Endothelial cell (in vitro differentiated cells): ENCODE measurements at places on chromosomes 1 and 21.

GRCh38 chr1:225763716-225764548 lies 13.7 kb upstream of the SRP9 start:
- no peaks in the 10 kb centered on the region for H3K36me3 ChIP-seq
- no peak for DNase-seq
- H3K4me3 ChIP-seq = no peak overlapping the region
- H3K27ac ChIP-seq = no peak overlapping the region

- H3K27ac ChIP-seq = no peak overlapping the region
- H3K27me3 ChIP-seq = peaks cover 4% of the 10 kb centered on the region
- peaks cover 4% of the 10 kb centered on the region for H3K36me3 ChIP-seq
- H3K4me3 ChIP-seq = no peak overlapping the region
Measured at GRCh38 chr21:20779321-20779720, 218.9 kb upstream of the NCAM2 start.

DNA sequence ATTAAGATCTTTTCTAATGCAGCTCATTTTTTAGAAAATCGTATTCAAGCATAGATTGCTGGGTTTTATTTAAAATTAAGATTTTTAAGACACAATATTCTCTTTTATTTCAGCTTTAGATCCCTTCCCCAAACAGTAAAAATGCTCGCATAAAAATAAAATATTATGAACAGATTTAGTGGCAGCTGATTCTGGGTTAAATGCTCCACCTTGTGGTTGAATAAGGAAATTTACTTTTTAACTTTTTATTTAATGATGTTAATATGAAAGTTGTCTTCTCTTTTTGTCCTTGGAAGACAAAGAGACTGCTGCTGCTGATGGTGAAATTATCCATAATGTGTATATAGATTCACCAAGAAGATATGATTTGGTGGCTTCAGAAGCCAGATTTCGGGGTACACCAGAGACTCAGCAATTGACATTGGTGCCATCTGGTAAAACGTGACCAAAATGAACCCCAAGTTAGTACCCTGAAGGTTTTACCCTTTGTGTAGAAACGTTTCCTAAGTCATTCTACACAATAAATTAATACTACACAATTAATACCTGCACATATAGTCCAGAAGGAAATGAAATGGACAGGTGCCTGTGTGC lies 128.0 kb downstream of the ADAMTS1 start:
- H3K27me3 ChIP-seq = peaks cover 3% of the 10 kb centered on the region
- no peaks in the 10 kb centered on the region for H3K36me3 ChIP-seq
- no peak overlapping the region for H3K27ac ChIP-seq
- H3K4me3 ChIP-seq = no peak overlapping the region
- no peak for DNase-seq
- no peaks in the 10 kb centered on the region for H3K4me1 ChIP-seq

- peaks cover 31% of the 10 kb centered on the region for H3K36me3 ChIP-seq
- no peaks in the 10 kb centered on the region for H3K27me3 ChIP-seq
- H3K4me1 ChIP-seq = peaks cover 23% of the 10 kb centered on the region
- no peak for DNase-seq
- H3K4me3 ChIP-seq = peak overlapping the region; percentile 96
- no peak overlapping the region for H3K27ac ChIP-seq
Measured at GRCh38 chr1:39573736-39574624, 2.6 kb downstream of the PABPC4 start.

DNA sequence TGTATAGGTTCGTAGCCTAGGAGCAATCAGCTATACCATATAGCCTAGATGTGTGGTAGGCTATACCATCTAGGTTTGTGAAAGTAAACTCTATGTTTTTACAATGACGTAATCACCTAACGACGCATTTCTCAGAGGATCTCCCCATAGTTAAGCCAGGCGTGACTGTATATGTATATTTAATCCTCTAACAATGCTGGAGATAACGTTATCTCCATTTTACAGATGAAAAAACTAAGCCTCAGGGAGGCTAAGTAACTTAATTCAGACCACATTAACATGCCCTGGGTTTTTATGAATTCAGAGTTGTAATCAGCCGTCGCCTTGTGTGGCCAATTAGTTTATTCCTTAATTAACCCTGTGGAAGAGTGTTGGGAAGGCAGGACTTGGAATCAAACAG lies 107.7 kb upstream of the PLXNA2 start:
- H3K27me3 ChIP-seq = no peaks in the 10 kb centered on the region
- no peaks in the 10 kb centered on the region for H3K36me3 ChIP-seq
- no peak overlapping the region for H3K4me3 ChIP-seq
- no peak overlapping the region for H3K27ac ChIP-seq
- H3K4me1 ChIP-seq = no peaks in the 10 kb centered on the region

DNA sequence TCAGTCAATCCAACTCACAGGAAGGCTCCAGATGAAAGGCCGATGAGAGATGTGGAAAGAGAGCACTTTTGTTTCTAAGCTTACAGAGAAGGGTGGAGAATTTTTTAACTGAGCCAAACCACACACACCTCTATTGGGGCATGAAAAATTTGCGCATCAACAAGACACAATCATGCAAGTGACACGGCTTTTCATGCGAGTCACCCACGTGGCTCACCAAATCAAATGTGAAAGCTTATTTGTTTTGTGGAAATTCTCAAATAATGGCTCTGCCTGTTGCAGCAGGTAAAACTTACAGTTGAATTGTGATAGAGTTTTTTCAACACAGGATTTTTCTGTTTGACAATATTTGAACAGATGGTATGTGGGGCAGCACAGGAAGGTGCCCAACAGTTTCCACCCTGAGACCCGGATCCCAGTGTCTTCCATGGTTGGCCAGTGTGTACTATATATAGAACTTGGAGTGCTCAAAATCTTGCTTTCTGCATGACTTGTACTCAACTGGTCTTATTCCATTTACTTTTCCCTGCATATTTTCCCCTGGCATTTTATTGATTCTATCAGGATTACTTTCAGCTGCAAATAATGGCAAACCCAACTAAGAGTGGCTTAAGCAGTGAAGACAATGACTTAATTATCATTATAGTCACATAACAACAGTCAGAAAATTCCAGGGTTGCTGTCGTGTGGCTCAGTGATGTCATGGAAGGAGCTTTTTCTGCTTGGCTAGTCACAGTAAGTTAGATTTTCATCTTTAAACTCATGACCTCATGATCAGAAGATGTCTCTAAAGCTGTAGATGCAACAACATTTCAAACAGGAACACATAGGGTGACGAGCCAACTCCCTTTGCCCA lies 90.6 kb upstream of the SIM2 start:
- H3K4me3 ChIP-seq = no peak overlapping the region
- H3K36me3 ChIP-seq = peaks cover 3% of the 10 kb centered on the region
- H3K27me3 ChIP-seq = peaks cover 9% of the 10 kb centered on the region
- no peak for DNase-seq
- no peak overlapping the region for H3K27ac ChIP-seq

- H3K4me1 ChIP-seq = peaks cover 4% of the 10 kb centered on the region
- no peak overlapping the region for H3K27ac ChIP-seq
- no peaks in the 10 kb centered on the region for H3K36me3 ChIP-seq
- no peaks in the 10 kb centered on the region for H3K27me3 ChIP-seq
- DNase-seq = no peak
- H3K4me3 ChIP-seq = no peak overlapping the region
Measured at GRCh38 chr1:213584272-213584671, 403.5 kb upstream of the PROX1 start.

DNA sequence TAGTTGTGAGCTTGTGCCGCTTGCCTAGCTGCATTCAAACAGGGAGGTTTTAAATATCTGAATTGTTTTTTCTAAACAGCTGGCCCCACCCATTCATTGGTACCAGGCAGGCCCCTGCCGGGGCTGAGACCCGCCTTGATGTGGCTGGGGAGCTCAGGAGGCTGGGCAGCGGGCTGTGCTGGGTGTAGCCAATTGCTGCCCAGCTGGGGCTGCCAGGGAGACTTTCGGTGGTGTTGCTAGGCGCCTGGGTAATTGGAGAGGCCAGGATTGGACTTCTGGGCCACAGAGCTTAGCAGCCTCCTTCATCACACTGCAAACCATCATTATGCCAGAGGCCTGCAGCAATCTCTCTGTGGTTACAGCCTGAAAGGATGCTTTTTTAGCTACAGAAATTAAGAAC lies 12.2 kb downstream of the RHBDL2 start:
- H3K4me1 ChIP-seq = no peaks in the 10 kb centered on the region
- peaks cover 2% of the 10 kb centered on the region for H3K27me3 ChIP-seq
- H3K27ac ChIP-seq = no peak overlapping the region
- no peak overlapping the region for H3K4me3 ChIP-seq

DNA sequence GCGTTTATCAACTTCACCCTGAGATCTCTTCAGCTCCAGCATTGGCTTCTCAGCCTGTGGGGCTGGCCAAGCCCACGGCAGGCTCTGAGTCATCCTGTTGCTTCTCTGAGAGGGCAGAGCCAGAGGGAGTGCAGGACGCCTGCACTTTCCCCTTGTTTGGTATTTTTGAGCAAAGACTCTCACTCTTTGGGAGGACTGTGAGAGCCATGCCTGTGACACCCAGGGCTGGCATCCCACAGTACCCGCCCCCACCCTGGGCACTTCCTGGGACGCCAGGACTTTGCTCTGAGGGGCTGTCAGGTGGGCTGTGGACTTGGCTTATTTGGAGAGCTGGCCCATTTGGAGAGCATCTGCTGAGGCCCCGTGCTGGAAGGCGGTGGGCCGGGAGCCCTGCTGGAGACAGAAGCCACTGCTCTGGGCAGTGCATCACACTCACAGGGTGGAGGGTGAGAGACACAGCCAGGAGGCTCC lies 37.4 kb downstream of the VANGL1 start:
- H3K36me3 ChIP-seq = peaks cover 16% of the 10 kb centered on the region
- H3K27ac ChIP-seq = no peak overlapping the region
- H3K4me1 ChIP-seq = peaks cover 5% of the 10 kb centered on the region
- H3K27me3 ChIP-seq = peaks cover 3% of the 10 kb centered on the region
- DNase-seq = no peak

- no peaks in the 10 kb centered on the region for H3K36me3 ChIP-seq
- no peak overlapping the region for H3K27ac ChIP-seq
- DNase-seq = no peak
- no peaks in the 10 kb centered on the region for H3K27me3 ChIP-seq
Measured at GRCh38 chr1:87799451-87799850, 470.8 kb downstream of the LMO4 start.

DNA sequence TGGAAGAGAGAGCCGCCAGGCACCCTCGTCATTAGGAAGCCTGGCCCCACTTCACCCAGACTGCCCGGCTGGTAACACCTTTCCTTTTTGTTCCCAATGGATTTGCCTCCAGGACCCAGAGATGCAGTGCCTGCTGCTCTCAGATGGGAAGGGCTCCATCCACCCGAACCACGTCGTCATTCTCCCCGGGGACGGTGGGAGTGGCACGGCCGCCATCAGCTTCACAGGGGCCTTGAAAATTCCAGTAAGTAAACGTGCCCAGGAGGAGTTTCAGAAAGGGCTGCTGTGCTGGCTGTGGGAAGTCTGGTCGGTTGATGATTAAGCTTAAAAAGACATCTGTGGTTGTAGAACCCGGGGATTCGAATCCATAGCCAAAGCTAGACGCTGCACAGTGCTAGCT lies 45.2 kb downstream of the SLC37A1 start:
- H3K27ac ChIP-seq = no peak overlapping the region
- no peak for DNase-seq
- H3K27me3 ChIP-seq = peaks cover 5% of the 10 kb centered on the region
- H3K4me1 ChIP-seq = no peaks in the 10 kb centered on the region

DNA sequence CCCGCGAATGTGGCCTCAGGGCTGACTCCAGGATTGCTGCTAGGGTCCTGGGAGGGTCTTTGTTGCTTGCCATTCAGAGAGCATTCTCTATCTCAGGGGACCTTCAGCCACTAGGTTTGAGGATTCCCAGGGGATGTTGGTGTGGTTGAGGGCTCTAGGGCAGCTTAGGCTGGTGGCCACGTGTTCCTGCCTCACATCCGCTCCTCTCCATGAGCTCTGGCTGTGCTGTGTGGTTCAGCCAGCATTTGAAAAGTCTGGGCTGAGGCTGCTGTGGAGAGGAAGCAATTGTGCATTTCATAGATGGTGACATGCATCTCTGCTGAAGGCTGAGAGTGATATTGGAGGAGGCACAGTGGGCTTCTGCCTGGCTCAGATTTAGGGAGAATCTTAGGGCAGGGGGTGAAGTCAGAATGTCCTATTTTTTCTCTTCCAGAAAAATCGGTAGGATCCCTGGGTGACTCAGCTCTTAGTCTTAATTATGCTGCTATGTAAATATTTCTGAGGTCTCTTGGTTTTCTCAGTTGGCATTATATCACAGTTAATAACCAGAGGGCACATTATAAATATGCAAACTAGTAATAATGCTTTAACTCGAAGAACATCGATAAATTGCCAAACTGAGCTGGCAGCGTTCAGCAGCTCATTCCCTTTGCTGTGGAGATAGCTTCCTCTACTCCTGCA lies 182.3 kb downstream of the CAMTA1 start:
- no peaks in the 10 kb centered on the region for H3K36me3 ChIP-seq
- peaks cover 15% of the 10 kb centered on the region for H3K27me3 ChIP-seq
- DNase-seq = no peak
- peaks cover 10% of the 10 kb centered on the region for H3K4me1 ChIP-seq

- H3K4me1 ChIP-seq = no peaks in the 10 kb centered on the region
- no peak overlapping the region for H3K4me3 ChIP-seq
- H3K27me3 ChIP-seq = no peaks in the 10 kb centered on the region
- no peak for DNase-seq
- no peak overlapping the region for H3K27ac ChIP-seq
Measured at GRCh38 chr1:87523466-87523865, 194.8 kb downstream of the LMO4 start.

DNA sequence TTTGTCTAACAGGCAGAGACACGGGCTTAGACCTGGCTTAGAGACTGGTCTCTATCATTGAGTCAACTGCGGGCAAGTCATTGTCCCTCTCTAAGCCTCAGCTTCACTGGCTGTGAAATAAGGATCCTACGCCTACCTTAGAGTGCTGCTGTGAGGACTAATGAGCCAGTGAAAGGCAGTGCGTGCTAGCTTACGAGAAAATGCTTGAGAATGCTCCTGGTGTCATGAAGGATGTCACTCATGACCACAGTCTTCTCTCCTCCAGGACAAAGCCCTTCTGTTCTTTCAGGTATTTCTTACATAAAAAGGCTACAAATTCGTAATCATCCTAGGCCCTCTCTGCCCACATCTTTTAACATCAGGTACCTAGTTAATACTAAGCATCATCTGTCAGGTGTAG lies 16.5 kb upstream of the A3GALT2 start:
- H3K27ac ChIP-seq = peak overlapping the region; percentile 9
- peaks cover 79% of the 10 kb centered on the region for H3K4me1 ChIP-seq
- H3K36me3 ChIP-seq = peaks cover 40% of the 10 kb centered on the region
- peaks cover 9% of the 10 kb centered on the region for H3K27me3 ChIP-seq
- no peak for DNase-seq

- H3K36me3 ChIP-seq = peaks cover 27% of the 10 kb centered on the region
- H3K4me1 ChIP-seq = no peaks in the 10 kb centered on the region
- H3K4me3 ChIP-seq = peak overlapping the region; percentile 68
- no peak for DNase-seq
- H3K27ac ChIP-seq = no peak overlapping the region
- peaks cover 3% of the 10 kb centered on the region for H3K27me3 ChIP-seq
Measured at GRCh38 chr1:110224240-110224995, 14.3 kb downstream of the KCNC4 start.

- no peak overlapping the region for H3K4me3 ChIP-seq
- no peaks in the 10 kb centered on the region for H3K4me1 ChIP-seq
- DNase-seq = no peak
- no peaks in the 10 kb centered on the region for H3K36me3 ChIP-seq
Measured at GRCh38 chr21:21114461-21114860, 116.3 kb downstream of the NCAM2 start.

GRCh38 chr21:42097274-42097673 lies 26.2 kb downstream of the UMODL1 start:
- H3K36me3 ChIP-seq = peaks cover 4% of the 10 kb centered on the region
- no peak for DNase-seq
- H3K27ac ChIP-seq = peak overlapping the region; percentile 21

GRCh38 chr1:87644579-87645190 lies 316.0 kb downstream of the LMO4 start:
- peaks cover 25% of the 10 kb centered on the region for H3K4me1 ChIP-seq
- H3K27ac ChIP-seq = peak overlapping the region; percentile 52

GRCh38 chr1:191890433-191891088 lies 267.7 kb upstream of the RGS18 start:
- H3K27me3 ChIP-seq = no peaks in the 10 kb centered on the region
- no peak overlapping the region for H3K4me3 ChIP-seq
- no peaks in the 10 kb centered on the region for H3K36me3 ChIP-seq
- no peak for DNase-seq
